ENCODE measurements at places on chromosomes 13 and 19. TPM values are rescaled to one million over a fixed set of nuclear protein-coding genes. Genes with fewer than 3 reads are reported as not detected.
A peak's percentile ranks its signal among the peaks of the same experiment; 100 is the strongest.

Gene SLC10A2
- not detected for total RNA-seq

Gene PTGIR
- total RNA-seq, result 1.1 TPM

Gene TEX101
- total RNA-seq, result not detected

Gene TUBB4A
- total RNA-seq, result 1.7 TPM

Gene PRTN3
- 0.51 TPM for total RNA-seq

DNA sequence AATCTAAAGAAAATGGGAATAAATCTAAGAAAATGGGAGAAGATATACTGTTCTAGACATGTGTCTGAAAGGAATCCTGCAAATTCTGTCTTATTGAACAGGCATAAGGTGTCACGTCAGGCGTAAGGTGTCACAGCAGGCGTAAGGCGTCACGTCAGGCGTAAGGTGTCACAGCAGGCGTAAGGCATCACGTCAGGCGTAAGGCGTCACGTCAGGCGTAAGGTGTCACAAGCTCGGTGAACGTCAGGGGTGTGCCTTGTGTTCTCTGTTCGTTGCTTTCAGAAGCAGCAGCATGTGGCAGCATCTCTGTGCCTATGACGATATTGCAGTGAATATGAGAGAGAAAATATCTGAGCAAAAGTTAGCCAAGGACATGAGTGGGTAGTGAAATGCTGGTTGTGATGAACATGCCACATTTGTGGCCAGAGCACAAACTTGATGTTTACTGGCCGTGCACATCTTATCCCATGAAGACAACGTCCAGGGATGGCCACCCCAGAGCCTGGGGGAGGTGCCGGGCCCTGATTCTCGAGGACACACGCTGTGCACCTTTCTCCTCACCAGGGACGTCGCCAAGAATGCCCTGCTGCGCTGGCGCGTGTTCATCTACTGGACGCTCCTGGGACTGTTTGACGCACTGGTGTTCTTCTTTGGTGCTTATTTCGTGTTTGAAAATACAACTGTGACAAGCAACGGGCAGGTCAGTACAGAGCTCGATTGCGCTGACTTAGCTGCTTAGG is 107.0 kb upstream of the MCF2L start:
- no peak for DNase-seq

DNA sequence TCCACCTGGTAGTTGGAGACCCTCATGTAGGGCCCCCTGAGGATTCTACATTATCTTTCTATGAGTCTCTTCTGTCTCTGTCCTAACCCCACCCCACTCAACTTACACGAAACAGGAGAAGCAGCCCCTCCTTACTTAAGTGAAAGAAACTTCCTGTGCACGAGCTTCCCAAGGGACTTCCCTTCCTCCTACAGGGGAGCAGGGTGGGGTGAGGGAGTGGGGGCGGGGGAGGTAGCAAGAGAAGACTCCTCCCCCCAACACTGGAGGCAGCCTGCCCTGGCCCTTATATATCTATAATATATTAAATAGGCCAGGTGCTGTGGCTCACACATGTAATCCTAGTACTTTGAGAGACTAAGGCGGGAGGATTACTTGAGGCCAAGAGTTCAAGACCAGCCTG is 5.5 kb upstream of the PDE4C start:
- no peak for DNase-seq

- no peak for DNase-seq
Measured at GRCh38 chr19:48271531-48272151, 1.8 kb downstream of the ZNF114 start.

GRCh38 chr19:47284324-47284899 is 9.7 kb downstream of the INAFM1 start:
- DNase-seq, result no peak

GRCh38 chr13:73449252-73449651 is 390.4 kb downstream of the KLF5 start:
- no peak for DNase-seq

DNA sequence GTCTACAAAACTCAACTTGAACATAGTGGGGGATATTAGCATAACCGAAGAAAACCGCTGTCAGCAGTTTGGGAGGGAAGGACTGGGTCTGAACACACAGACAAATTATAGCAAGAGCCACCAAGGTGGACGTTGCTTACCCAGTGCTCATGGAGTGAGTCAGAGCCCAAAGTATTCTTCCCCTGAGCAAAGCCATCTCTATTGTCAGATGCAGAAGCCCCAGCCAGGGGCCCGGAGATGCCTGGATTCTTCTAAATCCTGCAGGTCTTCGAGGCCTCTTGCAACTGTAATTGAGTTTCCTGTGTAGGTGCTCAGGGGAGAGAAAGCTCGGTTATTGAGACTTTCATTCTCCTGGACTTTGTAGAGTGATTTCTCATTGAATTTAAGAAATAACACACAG is 384.5 kb downstream of the IRS2 start:
- no peak for DNase-seq

DNA sequence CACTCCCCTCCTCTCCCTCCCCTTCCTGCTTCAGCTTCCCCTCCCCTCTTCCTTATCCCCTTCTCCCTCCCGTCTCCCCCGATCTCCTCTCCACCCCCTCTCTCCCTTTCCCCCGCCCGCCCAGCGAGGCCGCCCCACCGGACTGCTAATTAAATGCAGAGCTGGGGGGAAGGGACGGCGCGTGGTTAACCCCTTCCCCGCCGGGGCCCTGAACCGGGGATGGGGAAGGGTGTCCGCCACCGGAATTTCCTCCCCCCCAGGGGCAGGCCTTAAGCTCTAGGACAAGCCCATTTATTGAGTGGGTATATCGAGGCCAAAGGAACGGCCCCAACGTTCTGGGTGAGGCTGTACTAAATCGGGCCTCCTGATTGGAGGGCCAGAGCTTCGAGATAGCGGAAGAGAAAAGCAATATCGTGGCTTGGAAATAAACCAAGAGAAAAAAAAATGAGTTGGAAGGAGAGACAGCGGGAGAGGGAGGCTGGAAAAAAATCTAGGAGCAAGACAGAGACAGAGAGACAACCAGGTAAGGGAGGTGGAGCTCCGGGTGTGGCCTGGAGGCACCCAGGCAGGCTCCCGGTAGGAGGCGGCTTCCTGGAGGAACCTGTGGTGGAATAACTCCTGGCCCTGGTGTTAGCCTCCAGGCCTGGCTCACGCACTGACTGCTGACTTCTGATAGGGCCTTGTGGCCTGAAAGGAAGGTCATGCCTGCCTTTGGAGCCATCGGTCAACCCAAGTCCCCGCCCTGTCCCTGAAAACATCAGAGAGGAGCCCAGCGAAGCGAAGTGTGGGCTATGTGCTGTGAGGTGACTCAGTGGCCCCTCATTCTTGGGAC is 11.6 kb upstream of the JUND start:
- DNase-seq, result peak; percentile 81

- no peak for DNase-seq
Measured at GRCh38 chr19:20259615-20260014, 92.6 kb downstream of the ZNF486 start.

DNA sequence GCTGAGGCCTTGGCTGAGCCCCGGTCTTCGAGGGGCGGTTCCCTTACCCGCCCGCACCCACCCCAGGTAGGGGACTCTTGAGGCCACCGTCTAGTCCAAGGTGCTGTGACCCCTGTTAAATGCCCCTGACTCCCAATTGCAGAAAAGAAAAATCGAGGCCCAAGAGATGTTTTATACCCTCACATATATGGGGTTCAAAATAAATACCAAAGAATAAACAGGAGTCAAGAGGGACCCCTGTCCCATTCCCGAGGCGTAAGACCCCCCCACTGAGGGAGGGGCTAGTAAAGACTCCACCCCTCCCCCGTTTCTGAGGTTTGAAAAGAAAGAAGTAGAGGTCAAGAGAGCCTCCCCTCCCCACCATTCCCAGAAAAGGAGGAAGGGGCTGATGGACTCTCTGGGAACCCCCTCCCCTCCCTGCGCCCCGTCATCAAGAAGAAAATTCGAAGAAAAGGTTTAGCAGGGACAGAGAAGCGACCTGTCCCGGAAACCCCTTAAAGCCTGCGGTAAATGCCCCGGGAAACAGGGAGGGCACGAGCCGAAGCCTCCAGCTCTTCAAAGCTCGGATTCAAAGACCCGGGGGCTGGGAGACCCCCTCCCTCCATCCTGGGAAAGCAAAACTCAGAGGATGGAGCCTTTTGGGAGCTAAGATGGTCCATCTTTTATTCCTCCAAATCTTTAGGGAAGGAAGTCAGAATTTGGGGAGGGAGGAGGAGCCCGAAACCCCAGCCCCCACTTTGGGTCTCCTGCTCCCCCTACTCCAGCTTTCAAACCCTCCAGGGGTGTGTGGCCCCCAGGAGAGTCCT is 755 bp upstream of the RAB3A start:
- no peak for DNase-seq

DNA sequence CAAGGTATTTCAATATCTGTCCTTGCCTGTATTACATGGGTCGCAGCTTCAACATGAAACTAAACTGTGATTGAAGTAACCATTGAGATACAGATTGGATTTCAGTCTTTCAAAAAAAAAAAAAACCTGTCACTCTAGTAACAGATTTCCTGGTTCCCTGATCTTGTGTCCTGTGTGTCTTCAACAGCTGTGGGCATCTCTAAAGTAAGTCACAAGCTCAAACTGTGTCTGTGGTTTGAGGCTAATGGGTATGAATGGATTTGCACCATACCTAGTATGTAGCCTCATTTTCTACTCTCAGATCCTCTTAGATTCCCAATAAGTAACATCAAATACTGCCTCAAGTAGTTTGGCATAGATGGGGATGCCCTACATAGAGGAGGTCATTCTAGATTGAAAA is 300.1 kb downstream of the COG6 start:
- no peak for DNase-seq

- no peak for DNase-seq
Measured at GRCh38 chr13:67087527-67087926, 142.6 kb downstream of the PCDH9 start.
